ENCODE measurements at places on chromosomes 7 and 10.

- peak; percentile 40 for DNase-seq
Observed at GRCh38 chr7:123784263-123784662, 35.5 kb upstream of the WASL start.

DNA sequence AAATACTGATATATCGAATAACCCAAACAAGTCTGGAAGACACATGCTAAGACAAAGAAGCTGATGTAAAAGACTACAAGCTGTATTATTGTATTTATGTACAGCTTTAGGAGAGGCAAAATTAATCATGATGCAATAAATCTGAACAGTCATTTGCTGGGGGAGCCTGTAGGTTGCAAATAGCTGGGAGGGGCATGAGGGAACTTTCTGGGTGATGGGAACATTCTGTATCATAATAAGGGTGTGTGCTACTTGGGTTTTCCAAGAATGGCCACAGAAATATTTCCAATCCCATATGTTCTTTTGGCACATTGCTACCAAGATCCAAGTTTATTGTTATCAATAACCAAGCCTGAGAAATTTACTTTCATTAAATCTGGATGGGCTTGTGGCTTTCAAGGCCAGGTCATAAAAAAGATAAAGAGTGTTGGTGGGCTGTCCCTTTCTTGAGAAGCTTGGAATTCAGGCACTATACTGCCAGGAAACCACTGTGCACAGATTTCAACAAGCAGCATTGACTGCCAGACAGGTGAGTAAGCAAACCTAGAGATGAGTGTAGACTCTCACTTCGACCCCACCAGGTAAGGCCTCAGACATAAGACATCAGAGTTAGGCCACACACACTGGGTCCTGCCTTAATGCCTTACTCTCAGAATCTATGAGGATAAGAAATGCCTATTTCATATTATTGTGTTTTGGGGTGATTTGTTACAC, 629.7 kb upstream of the FZD8 start:
- no peak for DNase-seq

DNA sequence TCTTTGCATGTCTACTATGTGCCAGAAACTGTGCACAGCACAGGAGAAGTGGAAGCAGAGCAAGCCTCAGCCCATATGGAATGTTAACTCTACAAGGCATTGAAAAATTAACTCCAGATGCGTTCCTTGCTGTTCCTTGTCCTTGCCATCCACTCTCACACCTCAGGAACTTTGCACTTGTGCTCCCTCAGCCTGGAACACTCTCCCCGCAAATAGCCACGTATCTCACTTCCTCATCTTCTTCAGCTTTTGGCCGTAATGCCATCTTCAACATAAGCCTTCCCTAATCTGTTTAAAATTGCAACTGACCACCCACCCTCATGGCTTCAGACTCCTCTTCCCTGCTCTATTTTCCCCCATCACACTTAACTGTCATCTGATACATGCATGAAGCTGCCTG, 83.2 kb upstream of the CAPZA2 start:
- DNase-seq: no peak

DNA sequence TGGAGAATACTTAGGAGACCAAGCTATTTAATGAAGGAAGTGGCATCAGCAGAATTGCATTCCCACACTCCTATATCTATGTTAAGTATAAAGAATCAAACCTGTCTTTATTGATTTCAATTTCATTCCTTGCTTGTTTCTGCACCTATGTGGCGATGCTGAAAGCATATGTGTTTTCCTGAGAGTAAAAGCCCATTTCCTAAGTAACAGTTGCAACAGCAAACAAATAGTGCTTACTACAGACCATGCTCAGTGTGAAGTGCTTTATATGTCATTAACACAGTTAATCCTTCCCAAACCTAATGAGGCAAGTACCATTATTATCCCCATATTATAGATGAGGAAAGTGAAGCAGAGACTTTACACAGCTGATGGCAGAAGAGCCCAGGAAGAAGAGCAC, 552.1 kb downstream of the PARD3 start:
- DNase-seq: peak; percentile 38

DNA sequence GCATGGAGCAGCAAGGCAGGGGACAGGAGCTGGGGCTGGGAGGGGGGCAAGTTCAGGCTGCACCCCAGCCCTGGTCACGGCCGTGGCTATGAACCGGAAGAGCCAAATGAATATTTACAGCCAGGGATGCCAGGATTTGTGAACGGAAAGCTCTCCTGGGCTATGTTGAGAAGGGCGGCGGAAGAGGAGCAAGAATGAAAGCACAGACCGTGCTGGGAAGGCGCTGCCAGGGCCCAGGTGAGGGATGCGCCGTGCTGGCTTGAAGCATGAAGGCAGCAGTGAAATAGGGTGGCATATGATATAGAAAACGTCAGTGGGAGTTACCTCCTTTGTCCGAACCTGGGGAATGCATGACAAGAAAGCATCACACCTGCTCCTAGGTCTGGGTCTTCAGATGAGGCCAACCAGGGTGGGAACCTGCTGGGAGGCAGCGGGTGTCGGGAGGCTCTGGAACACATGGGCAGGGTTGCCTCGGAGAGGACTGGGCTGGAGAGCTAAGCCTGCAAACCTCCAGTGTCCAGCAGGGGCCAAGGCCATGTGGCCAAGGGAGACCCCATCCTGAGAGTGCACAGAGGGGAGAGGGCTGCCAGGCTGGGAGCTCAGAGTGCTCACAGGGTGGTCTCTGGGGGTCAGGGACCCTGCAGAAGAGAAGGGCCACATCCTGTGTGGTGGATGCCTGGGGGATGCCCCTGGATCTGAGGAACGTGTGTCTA, 120.6 kb upstream of the TCERG1L start:
- DNase-seq: no peak

GRCh38 chr10:69636626-69637605, 6.9 kb downstream of the FAM241B start:
- peak; percentile 14 for DNase-seq

DNA sequence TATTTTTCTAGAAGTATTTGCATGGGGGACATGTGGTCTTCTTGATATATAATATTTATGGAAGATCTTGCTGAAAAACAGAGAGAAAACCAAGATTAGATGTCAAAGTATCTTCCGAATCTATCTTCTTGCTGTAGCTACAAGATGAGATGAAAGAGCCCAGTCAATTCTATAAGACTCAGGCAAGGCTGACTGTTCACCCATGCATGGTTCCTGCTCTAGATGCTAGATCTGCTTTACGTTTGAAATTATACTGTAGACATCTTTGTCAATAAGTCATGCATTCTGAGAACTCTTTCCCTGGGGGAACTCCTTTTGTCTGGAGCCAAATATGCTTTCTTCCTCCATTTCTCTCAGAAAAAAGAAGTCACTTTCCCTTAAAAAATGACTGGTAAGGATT, 1292.0 kb downstream of the XPNPEP1 start:
- DNase-seq: no peak

DNA sequence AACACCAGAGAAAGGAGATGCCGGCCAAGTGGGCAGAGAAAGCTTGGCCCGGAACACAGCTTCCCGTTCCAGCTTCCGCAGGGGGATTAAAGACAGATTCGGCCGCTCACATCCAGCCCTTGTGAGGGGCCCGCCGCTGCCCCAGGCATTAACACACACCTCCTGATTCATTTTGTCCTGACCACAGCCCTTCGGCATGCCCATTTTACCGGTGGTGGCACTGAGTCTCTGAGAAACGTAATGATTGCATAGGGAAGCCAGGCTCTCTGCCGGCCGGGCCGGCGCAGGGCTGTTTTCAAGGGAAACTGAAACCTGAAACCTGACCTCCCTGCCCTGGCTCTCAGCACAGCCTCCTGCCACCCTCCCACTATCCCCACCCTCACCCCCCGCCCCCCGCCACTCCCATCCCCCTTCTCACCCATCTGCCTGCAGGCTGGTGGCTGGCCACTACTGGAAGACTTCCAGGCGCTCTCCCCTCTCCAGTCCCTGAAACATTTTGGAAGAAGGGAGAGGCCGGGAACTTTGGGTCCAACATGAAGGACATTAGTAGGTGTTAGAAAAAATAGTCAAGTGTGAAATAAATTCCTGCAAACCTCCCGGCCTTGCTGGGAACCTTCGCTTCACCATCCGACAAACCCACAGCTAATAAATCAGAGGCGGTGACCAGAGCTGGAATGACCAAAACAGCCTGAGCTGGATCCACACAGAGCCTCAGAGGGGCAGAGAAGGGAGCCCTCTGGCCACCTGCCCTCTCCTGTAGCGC, 83.5 kb upstream of the CUX1 start:
- peak; percentile 72 for DNase-seq

GRCh38 chr10:117938104-117938503, 108.6 kb downstream of the RAB11FIP2 start:
- DNase-seq: no peak

GRCh38 chr7:460374-461116, 59.1 kb downstream of the PDGFA start:
- peak; percentile 71 for DNase-seq

- DNase-seq: no peak
Observed at GRCh38 chr7:157922576-157922975, 585.8 kb downstream of the DNAJB6 start.

GRCh38 chr10:71211775-71212317, 524 bp upstream of the UNC5B start:
- DNase-seq: no peak

DNA sequence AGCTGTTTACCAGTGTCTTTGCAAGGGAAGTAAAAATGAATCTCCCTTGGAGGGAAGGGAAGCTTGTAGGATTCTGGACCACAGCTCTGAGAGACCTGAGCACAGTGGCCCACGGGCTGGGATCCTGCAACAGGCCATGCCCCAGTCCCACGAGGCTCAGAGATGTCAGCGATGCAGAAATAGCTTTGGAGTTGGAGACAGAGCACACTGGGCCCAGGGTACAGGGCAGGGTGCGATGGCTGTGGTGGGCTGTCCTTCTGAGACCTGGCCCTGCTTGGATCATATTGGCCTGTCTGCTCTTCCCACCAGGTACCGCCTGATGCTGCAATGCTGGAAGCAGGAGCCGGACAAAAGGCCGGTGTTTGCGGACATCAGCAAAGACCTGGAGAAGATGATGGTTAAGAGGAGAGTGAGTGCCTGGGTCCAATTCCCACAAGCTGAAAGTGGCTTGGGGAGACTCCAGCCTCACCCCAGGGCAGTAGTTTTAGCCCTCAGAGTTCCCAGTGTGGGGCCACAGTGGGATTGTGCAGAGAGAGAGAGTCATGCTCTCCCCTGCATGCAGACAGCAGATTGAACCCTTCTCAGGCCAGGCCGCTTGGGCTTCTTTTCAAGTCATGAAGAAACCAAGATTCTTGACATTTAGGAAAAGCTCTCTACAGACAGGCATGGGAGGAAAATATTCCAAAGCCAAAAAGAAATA, 13.5 kb upstream of the CSGALNACT2 start:
- DNase-seq: no peak

DNA sequence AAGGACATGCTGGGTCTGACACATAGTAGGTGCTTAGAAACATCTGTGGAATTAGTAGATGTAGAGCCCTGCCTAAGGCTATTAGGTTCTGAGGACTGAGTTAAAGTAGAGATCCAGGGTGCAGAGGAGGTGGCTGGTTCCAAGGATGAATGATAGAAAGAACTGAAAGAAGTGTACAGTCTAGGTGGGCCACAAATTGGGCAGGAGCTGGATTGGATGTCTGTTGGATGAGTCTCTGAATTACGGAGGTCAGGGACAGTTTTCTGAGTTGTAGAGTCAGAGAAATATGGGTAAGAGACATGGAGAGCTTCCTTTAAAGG, 2.0 kb upstream of the SAMD8 start:
- DNase-seq: no peak

DNA sequence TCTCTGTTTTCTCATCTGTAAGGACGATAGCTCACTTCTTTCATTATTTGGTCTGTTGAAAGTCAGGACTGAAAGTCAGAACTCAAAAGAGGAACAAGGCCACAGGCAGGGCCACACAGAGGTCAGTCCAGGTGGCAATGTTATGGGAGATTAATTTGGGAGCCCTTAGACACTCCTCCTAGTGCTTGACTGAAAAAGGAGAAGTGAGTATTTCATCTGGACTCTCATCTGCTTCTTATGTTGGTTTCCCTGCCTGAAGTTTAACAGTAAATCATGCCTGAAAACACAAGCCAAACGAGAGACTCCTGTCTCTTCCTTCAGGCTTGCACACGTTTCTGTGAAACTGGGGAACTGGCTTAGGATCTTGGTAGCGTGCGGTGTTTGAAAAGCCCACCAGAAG, 248.5 kb downstream of the BUB3 start:
- DNase-seq: no peak

DNA sequence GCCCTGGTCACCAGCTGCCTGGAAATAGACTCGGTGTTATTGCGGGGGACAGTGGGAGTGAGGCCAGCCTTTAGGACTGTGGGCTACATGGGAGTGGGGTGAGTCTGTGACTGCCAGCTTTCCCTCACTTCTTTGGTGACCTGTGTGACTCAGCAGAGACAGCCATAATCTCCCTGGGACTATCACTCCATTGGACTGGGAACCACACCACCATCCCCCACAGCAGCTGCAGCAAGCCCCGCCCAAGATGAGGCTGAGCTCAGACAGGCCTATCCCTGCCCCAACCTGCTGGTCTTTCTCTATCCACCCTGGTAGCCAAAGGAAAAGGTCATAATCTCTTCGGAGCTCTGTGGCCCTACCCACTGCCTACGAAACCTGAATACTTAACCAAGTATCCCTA, 263.2 kb downstream of the FZD1 start:
- no peak for DNase-seq

- DNase-seq: no peak
Observed at GRCh38 chr7:16423761-16424160, 2.4 kb upstream of the CRPPA start.

DNA sequence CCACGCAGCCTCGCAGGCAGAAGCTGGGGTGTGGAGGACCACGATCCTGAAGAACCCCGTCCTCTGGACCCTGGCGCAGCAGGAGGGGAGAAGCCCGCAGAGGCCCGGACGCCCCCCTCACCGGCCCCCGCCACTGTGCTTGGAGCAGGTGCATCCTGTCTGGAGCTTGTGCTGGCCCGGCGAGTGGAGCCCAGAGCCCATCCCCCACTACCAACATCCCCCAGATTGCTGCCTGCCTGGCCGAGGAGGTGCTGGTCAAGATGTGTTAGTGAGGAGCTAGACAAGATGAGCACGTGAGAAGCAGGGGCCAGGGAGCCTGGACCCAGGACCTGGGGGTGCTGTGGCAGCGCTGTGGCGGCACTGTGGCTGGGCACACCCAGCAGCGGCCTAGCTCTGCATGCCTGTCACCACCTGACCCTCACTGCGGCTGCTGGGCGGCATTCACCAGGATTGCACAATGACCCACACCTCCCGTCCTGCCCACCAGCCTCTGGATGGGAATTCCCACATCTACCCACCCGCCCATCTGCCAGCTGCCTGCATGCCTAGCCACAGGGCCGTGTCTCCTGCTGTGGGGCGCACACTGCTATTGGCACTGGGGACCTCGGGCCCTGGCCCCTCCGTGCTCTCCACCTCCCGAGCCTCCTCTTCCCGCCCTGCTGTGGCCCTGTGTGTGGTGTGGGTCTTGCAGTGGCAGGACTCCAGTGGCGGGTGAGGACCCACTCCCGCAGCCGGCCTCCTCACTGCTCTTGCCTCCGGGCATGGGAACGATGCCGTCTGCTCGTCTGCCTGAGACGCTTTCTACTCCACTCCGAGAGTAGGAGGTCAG, 11.8 kb downstream of the GPR146 start:
- DNase-seq: peak; percentile 14

- peak; percentile 23 for DNase-seq
Observed at GRCh38 chr10:119025776-119026175, 3.7 kb upstream of the NANOS1 start.
